Midbrain (tissue), 1 donor: ENCODE measurements at places on chromosomes 1 and 21.

DNA sequence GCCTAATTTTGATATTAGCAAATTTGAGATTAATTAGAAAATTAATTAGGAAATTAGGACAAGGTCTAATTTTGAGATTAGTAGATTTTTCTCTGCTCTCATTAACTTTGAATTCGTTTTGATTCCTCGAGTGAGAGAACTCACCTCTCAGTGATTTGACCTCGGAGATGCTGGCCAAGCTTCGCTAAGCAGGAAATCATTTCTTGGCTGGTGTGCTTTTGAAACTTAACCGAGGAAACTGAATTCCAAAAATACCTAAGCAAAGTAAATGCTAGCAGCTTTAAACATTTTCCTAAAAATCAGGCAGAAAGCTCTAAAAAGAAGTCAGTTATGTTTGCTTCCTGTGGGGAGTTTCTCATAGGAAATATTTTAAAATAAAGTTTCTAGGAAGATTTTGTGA lies 34.9 kb downstream of the CDC14A start:
- no peak for DNase-seq

DNA sequence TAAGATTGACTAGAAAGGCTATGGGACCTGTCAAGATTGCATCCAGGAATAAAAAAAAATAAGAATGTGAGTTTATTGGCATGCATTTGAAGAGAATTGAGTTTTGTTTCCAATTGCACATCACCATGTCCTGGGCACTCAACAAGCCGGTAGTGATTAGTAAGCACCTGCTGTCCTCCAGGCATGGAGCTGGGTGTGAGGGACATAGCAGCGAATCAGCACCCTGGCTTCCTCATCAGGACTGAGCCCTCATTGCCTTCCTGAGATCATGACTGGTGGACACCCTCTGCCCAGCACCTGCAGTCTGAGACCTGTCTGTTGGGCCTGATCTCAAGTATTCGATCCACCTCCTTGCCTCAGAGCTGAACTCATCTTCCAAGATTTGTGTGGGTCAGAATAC lies 26.8 kb downstream of the S100A6 start:
- no peak for DNase-seq

DNA sequence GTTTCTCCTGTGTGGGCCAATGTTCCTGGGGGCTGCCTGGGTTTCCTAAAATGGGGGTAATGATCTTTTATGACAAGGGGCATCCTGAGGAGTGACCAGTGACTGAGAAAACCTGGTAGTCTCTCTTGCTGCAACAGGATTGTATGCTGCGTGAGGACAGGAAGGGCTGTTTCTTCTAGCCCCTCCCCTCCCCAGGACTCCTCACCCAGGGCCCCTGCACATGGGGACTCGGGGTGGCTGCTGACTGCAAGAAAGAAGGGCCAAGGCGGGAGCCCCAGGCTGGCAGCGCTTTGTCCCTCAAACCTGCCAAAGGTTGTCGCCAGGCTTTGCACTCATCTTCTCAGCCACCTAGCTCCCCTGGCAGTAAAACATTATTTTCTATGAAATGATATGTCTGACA lies 442.4 kb downstream of the CAMTA1 start:
- no peak for DNase-seq

DNA sequence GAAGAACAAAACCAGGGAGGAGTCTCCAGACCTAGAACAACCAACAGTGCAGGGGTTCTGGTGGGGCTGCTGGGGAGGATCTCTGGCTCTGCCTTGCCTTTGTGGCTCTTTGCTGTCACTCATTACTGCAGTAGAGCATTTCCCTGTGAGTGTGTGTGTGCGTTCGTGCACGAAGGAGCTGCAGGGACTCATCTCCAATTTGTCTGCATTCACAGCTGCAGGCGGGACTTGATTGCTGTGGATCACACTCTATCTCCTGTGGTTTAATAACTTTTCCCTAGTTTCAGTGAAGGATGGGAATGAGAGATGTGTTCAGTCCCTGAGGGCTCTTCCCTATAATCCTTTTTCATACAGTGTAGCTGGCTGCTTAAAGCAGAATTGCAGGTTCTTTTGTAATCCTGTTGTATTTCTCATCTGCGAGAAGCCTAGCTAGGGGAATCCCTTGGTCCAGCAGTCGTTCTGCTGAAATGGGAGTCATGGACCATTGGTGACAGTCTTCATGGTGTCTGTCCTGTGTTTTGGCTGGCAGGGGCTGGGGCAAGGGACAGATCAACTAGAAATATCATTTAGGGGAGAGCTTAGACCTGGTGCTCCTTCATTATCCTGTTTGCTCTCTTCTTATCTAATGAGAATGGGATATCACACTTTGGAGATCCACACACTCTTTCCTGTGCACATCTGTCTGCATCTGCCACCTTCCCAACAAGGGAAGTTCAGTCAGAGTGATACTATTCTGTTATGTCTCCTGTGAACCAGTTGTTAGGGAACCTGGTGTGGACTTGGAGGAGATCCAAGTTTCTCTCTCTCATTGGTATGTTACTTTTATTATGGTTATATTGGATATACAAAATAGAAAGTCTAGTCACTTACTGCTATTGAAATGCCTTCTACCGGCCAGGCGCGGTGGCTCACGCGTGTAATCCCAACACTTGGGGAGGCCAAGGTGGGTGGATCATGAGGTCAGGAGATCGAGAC lies 3.0 kb downstream of the PCP4L1 start:
- DNase-seq: no peak

- DNase-seq: no peak
Observed at GRCh38 chr1:19353596-19353995, 41.5 kb downstream of the SLC66A1 start.

GRCh38 chr1:11340233-11340632 lies 67.2 kb downstream of the UBIAD1 start:
- no peak for DNase-seq

DNA sequence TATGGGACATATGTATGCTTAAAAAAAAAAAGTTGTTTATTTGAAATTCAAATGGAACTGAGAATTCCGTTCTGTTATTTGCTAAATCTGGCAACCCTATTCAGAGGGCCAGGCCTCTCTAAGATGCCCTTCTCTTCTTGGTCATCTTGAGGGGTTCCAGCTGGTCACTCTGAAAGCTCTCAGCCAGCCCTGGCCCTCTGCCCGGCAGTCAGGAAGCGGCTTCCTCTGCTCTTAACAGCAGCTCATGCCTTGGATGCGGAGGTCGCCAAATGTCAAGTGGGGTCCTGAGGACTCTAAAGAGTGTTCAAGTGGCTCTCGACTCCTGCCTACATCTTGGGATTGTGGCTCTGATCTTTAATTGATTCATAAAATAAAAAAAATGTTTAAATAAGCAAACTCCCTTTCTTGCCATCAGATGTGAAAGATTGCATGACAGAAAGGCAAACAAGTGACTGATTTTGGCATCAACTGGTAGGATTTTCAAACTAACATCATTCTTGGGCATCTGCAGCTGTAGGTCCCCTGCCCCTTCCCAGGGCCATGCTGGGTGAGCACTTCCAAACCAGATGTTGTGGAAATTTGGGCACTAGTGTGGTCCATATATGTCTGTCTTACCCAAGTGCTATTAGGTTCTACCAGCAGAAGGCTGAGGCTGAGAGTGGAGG lies 130.8 kb downstream of the PRDM2 start:
- DNase-seq: no peak

DNA sequence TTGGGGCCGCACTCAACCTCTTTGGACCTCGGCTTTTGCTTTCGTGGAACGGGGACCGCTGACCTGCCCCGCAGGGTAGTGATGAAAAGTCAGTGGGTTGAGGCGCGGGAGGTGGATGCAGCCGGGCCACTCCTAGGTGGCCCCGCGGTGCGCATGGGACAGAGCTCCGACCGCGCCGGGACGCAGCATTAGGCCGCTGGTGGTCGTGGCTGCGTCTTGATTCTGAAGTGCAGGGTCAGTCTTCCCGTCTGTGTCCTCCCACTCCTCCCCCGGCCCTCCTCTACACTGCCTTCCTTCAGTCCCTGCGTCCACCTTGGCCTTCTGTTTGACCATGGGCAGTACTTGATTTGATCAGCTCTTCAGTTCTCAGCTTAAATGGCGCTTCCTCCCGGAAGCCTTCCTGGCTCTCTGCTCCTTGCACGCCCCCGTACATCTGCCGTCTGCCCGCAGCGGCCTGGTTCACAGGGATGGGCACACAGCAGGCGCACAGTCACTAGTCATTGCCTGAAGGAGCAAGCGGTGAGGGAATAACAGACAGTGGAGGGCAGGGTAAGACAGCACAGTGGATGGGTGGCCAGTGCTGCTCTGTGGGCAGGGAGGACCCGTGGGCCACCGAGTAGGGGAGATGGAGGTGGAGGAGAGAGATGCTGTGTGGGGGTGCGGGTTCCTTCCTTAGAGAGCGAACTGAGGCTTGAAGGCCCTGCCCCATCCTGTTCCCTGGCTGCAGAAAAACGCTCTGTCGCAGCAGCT lies 633 bp downstream of the THEMIS2 start:
- no peak for DNase-seq

- no peak for DNase-seq
Observed at GRCh38 chr1:236741753-236742152, 53.3 kb upstream of the MTR start.

DNA sequence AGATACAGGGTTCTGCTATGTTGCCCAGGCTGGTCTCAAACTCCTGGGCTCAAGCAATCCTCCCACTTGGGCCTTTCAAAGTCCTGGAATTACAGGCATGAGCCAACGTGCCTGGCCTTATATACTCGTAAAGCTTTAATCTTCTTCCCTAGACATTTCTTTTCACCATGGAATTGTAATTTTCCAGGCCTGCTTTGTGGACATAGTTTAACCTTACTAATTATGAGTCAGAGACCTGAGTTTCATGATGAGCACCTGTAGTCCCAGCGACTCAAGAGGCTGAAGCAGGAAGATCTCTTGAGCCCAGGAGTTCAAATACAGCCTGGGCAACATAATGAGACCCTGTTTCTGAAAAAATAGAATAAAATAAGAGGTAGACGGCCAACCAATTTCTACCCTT lies 12.3 kb downstream of the PATJ start:
- DNase-seq: no peak

DNA sequence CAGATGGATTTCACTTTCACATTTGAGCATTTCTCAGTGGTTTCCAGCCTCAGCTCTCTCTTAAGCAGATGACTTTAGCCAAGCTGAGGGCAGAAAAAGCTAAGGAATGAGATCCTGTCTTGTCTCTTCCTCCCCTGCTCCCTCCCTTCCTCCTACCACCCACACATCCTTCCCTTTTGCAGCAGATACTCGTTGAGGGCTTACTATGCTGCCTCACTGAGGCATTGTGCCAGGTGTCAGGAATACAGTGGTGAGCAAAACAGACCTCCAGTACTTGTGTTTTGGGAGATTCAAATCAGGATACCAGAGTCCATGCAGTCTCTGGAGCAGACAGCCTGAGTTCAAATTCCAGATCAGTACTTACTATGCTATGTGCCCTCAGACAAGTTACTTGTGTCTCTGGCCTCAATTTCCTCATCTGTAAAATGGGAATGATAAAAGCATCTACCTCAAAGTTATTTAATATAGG lies 43.2 kb downstream of the KIF26B start:
- no peak for DNase-seq

- DNase-seq: no peak
Observed at GRCh38 chr21:38139380-38140168, 117.2 kb upstream of the KCNJ15 start.

DNA sequence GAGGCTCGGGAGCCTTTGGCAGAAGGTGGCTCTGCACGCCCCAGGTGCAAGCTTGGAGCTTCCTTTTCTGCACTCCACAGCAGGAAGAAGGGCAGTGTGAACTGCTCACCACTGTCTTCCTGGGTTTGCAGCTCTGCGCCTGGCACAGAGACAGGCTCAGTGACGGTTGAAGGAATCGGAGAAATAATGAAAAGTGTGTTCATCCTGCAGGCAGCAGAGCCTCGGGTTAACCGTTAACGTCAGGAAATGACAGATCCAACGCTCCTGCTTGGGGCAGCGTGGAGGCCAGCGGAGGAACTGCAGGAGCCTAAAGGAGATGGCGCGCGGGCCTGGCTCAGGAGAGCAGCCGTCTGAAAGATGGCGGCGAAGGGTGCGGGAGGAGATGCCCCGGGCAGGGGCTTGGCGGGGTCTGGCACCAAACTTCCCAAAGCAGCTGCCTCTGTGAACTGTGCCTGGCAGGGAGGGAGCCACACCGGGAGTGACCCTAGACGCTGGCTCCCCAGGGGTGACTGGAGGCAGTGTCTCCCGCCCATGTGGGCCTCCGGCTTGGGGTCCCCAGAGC lies 10.9 kb upstream of the SAMD11 start:
- DNase-seq: no peak

DNA sequence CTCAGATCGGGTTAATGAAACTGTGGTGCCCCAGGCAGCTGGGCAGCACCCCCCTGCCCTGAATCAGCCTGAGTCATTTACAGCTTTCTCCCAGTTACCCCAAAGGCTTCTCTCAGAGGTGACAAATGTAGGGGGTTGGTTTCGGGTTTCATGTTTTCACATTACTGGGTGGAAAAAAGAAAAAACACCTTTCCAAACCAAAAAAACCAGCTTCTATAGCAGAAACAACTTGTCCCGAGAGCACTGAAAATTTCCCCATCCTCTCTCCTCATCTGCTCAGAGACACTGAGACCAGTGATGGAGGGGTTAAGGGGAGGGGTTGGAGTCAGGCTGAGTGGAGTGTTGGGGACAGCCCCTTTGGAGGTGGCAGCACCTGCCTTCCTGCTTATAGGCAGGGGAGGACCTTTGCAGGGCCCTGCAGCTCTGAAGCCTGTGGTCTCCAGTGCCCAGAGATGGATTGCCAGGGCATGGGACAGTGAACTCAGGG lies 15.6 kb downstream of the UTP11 start:
- DNase-seq: no peak

- DNase-seq: no peak
Observed at GRCh38 chr1:22259551-22260282, 116.8 kb upstream of the WNT4 start.

- peak; percentile 8 for DNase-seq
Observed at GRCh38 chr1:246214708-246215509, 292.2 kb downstream of the SMYD3 start.

- no peak for DNase-seq
Observed at GRCh38 chr1:25425098-25426085, 4.8 kb upstream of the RHCE start.

DNA sequence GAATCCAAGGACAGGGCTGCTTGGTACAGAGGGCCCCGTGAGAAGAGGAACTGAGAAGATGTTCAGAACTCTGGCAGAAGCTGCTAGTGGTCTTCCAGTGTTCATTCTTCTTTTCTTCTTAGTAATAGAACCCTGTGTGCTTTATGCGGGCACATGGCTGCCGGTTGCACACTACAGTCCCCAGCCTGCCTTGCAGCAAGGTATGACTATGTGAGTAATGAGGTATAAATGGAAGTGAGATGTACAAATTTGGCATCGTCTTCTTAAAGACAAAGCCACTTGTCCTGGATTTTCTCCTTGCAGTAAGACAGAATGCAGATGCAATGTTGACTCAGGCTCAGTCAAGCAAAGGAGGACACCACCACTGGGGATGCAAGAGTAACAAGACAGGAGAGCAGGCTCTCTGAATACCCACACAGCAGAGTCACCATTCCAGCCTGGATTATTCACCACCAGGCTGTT lies 15.0 kb upstream of the ATP1B1 start:
- peak; percentile 32 for DNase-seq

GRCh38 chr1:20964540-20965484 lies 177.7 kb upstream of the HP1BP3 start:
- no peak for DNase-seq

- no peak for DNase-seq
Observed at GRCh38 chr1:154809436-154810413, 60.4 kb downstream of the KCNN3 start.
